ENCODE measurements at places on chromosomes 4 and X. TPM values are rescaled to one million over a fixed set of nuclear protein-coding genes. Genes with fewer than 3 reads are reported as not detected.

MAEA gene
- 71.2 TPM for polyA plus RNA-seq

DNA sequence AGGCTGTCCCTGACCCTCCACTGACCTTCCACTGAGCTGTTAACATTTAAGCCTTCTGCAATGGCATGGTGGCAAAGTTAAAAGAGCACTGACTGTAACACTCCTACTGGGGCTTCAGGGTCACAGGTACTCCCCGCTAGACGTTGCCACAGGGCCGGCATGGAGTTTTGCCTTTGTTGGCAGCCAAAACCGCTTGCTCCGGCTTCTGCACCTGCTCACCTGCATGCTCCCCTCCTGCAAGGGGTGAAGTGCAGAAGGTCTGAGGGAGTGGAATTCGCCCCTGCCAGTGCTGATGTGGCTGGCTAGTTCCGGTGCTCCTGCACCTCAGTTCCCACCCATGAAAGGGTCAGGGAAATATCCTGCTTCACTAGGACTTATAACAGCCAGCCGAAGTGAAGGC, 571.4 kb downstream of the RAPGEF2 start:
- DNase-seq, result no peak

- no peak for DNase-seq
Observed at GRCh38 chrX:108261549-108262203, 170.1 kb downstream of the ATG4A start.

DNA sequence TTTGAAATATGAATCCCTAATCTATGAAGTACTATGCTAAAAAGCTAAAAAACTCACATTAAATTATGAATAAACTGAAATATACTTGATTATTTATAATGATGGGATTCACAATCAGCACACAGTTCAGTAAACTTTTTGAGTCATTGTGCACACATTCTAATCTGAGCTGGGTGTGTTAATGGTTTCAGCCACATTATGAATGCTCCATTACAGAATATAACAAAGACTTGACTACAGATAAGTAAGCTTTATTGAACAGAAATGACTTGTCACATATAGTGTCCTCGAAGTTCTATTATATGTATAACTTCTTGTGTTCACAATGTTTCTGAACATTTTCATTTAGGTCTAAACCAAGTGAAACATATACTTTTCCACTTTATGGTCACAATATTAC, 1649.9 kb upstream of the IGFBP7 start:
- DNase-seq, result no peak

CXCL10 gene
- 5.9 TPM for polyA plus RNA-seq

DNA sequence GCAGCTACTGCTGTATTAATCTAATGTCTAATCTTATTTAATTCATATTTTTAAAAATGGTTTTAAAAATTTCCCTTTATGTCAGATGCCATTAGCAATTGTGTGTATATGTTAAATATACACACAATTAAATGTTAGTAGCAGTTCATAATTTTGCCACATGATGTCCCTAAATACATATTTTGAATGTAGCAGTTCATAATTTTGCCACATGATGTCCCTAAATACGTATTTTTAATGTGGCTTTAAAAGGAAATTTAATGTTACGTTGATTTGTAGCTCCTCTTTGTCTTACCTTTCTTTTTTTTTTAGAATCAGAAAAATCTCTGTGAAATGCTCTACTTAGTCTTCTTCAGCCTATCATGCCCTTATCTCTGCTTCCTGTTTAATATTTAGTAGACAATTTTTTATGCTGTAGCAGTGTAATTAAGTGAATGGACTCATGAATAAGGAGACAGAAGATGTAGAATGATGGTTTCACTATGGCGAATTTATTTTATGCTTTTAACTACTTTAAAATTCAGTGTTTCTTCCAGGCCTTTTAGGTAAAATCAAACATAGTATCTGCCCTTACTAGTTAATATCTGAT, 26.1 kb downstream of the RBM46 start:
- no peak for DNase-seq

TMEM150C gene
- polyA plus RNA-seq, result 7.7 TPM

GRCh38 chr4:112055100-112055499, 90.2 kb upstream of the FAM241A start:
- DNase-seq, result no peak

DNA sequence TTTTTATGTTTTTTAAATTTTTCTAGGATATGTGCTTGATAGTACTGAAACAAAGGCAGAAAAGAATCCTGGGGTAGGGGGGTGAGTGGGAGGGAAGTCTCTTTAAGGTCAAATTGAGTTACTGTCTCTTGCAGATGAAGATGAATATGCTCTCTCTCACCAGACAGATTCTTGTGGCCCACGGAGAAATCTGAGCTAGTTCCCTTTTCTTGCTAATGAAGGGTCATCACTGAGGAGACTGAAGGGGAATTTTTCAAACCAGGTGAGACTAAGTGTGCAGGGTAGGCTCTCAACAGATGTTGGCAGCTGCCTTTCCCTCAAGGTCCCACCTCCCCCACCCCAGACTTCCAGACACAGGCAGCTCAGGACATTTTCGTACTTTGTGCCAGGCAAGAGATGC, 21.5 kb downstream of the FAM9C start:
- no peak for DNase-seq

GRCh38 chrX:19750028-19750782, 137.2 kb downstream of the SH3KBP1 start:
- DNase-seq, result no peak

IL15 gene
- 2.7 TPM for polyA plus RNA-seq

DNA sequence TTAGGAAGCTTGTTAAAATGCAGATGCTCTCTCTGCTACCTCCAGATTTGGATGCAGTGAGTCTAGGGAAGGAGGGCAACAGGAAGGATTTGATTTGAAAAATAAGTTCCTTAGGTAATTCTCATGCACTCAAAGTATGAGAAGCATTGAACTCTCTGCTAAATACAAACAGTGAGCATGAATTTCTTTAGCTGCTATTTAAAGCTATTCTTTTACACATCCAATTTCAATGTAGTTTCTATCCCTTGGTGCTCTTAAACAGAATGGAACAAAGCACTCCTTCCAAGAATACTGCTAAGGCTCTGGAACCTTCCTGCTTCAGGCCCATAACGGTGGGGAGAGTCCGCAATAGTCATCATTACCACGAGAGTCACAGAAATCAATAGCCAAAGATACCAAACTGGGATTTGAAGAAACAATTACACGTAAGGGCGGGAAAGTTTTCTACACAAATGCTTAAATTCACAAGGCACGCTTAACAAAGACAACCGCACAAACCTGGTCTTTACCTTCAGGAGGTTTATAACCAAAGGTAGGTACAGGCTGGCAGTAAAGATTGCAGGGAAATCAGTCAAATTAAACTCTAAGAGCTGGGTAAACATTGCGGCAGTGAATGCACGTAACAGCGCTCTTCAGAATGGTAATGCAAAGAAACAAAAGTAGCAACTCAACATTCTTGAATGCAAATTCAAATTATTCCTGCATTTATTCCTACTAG, 123.2 kb upstream of the NAP1L5 start:
- DNase-seq, result no peak

- DNase-seq, result no peak
Observed at GRCh38 chr4:165009493-165010227, 22.1 kb upstream of the TRIM60 start.

EMCN gene
- 5.6 TPM for polyA plus RNA-seq

MSX1 gene
- polyA plus RNA-seq, result 1.7 TPM

DNA sequence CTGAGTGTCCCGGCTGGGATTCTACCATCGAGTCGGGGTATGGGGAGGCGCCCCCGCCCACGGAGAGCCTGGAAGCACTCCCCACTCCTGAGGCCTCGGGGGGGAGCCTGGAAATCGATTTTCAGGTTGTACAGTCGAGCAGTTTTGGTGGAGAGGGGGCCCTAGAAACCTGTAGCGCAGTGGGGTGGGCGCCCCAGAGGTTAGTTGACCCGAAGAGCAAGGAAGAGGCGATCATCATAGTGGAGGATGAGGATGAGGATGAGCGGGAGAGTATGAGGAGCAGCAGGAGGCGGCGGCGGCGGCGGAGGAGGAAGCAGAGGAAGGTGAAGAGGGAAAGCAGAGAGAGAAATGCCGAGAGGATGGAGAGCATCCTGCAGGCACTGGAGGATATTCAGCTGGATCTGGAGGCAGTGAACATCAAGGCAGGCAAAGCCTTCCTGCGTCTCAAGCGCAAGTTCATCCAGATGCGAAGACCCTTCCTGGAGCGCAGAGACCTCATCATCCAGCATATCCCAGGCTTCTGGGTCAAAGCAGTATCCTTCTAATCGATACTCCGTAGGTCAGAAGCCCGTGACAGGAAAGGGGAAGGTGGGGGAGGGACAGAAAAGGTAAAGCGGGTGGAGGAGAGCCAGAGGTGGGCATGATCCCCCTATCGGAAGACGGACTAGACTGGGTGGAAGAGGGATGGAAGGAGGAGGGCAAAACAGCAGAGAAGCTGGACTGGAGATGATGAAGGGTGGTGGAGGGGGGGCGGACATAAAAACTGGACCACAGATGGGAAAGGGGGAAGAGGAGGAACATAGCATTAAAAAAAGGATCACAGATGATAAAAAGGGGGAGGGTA, 828 bp downstream of the TSPYL2 start:
- DNase-seq, result no peak

GRCh38 chr4:65668201-65669089, 1.8 kb downstream of the EPHA5 start:
- DNase-seq, result peak; percentile 43

- peak; percentile 58 for DNase-seq
Observed at GRCh38 chr4:21749924-21750323, 198.6 kb downstream of the KCNIP4 start.

GRCh38 chr4:15413010-15413622, 14.7 kb upstream of the C1QTNF7 start:
- DNase-seq, result no peak

DNA sequence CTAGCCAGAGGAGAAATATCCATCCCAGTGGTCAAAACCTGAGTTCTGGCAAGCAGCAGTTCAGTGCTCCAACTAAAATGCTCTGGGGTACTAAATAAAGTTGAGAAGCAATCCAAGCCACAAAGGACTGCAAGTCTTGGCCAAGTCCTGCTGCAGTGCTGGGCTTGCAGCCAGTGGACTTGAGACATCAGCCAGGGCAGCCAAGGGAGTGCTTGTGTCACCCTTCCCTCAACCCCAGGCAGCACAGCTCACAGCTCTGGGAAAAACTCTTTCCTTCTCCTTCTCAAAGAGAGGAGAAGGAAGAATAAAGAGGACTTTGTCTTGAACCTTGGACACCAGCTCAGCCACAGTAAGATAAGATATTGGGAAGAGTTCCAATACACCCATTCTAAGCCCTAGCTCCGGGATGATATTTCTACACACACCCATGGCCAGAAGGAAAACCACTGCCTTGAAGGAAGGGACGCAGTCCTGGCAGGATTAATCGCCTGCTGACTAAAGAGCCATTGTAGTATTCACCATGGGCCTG, 99.8 kb downstream of the PTCHD1 start:
- DNase-seq, result peak; percentile 85

DNA sequence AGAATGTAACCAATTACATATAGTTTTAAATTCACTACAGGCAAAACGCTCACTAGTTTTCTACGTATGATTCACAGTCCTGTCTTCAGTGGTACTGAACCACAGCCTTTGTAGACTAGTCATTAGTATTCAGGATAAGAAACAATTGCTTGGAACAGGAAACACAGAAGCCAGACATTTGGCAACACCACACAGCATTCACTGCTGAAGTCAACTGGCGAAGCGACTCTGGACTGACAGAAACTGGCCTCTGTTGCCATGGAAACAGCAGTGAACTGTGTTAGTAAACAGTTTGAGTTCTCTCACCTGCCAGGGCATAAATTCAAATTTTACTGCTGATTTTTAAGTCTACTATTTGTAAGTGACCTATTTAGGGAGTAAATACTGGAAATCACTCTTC, 57.6 kb downstream of the MAPK10 start:
- peak; percentile 16 for DNase-seq

EVC2 gene
- polyA plus RNA-seq, result 2.9 TPM

Data from testis (tissue), 5 donors.